ENCODE measurements at places on chromosomes 4 and X.

DNA sequence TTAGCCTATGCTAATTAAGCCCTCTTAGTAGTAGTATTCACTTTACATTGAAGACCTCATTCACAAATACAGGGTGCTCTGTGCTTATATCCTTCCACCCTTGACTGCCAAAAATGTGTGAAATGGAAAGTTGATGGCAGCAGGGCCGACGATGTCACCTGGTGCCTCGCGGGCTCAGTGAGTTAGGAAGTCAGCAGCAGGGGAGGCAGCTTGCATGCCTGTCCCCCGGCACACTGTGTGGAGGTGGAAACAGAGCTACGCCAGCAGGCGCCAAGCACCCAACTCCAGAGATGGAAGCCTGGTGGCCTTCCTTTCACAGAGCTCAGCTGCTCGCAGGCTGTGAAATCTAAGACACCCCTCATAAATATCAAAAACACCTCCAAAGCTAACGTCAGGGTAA, 8.4 kb downstream of the MSL3 start:
- no peak for DNase-seq

DNA sequence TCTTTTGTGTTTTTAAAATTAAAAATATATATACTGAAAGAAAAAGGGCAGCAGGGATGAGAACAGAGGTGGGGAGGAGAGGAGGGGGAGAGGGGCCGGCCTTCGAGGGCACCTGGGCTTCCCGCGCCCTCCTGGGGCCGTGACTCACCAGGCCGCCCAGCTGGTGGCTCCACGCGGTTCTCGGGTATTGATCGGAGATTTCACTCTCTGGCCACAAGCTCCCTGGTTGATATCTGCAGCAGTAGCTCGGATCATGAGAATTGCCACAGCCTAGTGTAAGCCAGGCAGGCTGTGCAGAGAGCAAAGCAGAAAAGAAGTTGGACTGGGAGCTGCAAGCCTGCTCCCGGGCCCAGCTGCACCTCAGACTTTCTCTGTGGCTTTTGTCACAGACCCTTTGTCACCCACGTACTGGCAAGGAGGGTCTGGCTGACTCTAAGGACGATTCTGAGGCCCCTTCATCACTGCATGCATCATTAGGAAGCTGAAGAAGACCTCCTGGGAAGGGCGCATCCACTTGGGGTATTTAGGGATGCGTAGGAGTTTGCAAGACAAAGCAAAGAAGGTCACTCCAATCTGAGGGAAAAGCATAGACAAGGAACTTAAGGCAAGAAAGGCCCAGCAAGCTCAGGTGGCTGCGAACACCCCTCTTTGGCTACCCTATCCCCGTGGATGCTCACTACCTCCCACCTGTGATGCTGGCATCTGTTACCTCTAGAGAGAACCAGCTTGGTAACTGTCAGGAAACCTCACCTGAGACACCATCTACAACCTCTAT, 71.7 kb downstream of the CPZ start:
- DNase-seq, result no peak

GRCh38 chr4:169741569-169741968, 16.2 kb downstream of the HPF1 start:
- peak; percentile 29 for DNase-seq

GRCh38 chrX:14798805-14799397, 74.0 kb downstream of the FANCB start:
- DNase-seq, result no peak

- DNase-seq, result peak; percentile 29
Observed at GRCh38 chr4:75634951-75635350, 4.6 kb upstream of the CDKL2 start.

- no peak for DNase-seq
Observed at GRCh38 chr4:140141210-140141835, 12.7 kb downstream of the MAML3 start.

- DNase-seq, result peak; percentile 29
Observed at GRCh38 chrX:44025555-44025954, 52.4 kb upstream of the NDP start.

DNA sequence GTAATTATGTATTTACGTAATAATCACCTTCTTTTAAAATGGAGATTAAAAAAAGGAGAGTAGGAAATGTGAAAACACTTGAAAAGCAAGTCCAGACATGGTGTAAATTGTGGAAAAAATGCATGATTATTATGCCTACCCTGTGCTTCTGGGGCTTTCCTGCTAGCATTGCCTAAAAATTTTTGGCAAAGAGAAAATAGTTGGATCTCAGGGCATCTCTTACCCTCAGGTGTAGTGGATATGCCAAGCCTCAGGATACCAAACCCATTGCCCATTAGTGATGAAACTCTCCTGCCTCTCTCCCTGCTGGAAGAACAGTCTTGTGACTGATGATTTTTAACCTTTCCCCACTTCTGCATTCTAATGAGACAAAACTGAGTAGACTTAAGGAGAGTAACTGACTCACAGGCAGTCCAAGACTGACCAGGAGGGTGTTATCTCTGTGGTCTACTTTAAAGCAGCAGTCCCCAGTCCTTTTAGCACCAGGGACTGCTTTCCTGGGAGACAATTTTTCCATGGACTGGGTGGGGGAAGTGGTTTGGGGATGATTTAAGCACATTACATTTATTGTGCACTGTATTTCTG, 174.6 kb downstream of the ZNF330 start:
- no peak for DNase-seq

DNA sequence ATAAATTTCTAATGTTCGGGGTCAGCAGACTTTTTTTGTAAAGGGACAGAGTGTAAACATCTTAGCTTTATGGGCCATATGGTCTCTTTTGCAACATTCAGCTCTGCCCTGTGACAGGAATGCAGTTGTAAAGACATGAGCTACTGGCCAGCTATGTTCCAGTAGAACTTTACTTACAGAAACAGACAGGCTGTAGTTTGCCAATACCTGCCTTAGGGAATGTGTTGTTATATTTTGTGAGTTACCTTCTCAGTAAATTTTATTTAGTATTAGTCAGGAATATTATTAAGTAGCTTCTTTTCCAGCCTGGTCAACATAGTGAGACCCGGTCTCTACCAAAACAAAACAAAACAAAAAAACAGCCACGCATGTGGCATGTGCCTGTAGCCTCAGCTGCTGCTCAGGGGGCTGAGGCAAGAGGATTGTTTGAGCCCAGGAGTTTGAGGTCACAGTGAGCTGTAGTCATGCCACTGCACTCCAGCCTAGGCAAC, 48.7 kb downstream of the HTT start:
- DNase-seq, result peak; percentile 23

- no peak for DNase-seq
Observed at GRCh38 chr4:3363411-3364141, 70.8 kb downstream of the RGS12 start.

DNA sequence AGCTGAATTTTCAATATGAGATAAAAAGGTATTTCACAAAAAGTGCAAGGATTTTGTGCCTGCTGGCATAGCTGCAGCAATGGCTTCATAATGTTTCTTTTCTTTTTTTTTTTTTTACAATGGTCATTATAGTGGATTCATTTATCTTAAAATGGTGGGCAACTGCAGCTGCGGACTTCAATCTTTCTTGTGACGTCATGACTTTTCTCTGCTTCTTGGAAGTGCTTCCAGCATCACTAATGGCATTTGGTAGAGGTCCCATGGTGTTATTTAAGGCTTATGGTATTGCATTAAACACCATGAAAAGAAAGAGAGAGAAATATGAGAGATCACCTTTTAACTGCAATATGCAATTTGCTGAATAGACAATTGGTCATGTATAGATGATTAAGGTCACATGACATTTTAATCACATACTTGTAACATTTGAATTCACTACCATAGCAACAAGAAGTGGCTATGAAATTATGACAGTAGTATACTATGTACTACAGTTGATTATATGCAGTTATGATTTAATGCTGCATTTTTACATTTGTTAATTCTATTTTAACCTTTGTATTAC, 684.0 kb upstream of the AADAT start:
- DNase-seq, result no peak

- DNase-seq, result no peak
Observed at GRCh38 chr4:90002441-90003062, 107.9 kb downstream of the MMRN1 start.

- DNase-seq, result no peak
Observed at GRCh38 chr4:33029976-33030375, 2309.8 kb downstream of the PCDH7 start.

DNA sequence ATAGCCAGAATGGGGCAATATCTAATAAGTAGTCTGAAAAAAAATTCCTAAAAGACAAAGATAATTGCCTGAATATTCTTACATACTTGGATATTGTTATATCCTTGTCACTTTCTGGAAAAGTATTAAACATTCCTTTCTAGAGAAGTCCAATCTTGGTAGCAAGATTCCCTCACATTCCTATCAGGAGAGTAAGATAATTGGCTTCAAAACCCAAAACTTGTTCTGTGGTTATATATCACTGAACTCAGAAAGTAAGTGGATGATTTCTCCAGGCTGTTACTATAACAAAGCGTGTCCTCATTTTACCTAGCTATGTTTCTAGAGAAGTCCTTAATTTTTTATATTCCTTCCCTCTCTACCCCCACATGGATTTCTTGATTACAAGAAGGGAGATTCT, 46.0 kb upstream of the TEX13A start:
- no peak for DNase-seq

- DNase-seq, result peak; percentile 25
Observed at GRCh38 chr4:170875868-170876267, 786.1 kb upstream of the AADAT start.

DNA sequence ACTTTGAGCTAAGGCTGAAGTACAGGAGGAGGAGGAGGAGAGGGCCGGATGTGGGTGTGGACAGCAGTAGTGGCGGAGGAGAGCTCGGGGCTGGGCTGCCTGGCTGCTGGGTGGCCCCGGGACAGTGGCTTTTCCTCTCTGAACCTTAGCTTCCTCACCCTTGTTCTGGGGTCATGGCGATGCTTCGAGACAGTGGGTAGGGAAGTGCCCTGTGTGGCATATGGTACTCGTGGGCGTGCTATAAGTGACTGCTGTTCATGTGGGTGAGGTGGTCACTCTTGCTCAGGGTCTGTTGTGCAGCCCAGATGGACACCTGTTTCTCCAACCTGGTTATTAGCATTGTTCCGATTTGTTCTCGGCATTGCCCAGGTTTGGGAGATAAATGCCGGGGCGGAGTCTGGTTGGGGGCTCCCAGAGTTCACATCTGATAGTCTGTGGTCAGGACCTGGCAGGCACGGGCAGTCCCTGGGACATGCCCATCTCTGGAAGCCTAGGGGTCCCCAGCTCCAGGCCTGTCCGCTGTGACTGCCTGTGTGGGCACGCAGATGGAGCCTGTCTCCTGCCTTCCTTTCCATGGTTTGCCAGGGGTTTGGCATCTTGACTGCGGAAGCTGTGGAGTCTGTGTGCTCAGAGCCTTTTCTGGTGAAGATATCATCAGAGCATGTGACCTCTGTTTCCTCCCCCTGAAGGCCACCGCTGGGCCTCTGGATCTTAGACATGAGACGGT, 4.9 kb upstream of the CPZ start:
- DNase-seq, result no peak

Data from ELR (cell line).